ENCODE measurements at places on chromosomes 6 and 20.

DNA sequence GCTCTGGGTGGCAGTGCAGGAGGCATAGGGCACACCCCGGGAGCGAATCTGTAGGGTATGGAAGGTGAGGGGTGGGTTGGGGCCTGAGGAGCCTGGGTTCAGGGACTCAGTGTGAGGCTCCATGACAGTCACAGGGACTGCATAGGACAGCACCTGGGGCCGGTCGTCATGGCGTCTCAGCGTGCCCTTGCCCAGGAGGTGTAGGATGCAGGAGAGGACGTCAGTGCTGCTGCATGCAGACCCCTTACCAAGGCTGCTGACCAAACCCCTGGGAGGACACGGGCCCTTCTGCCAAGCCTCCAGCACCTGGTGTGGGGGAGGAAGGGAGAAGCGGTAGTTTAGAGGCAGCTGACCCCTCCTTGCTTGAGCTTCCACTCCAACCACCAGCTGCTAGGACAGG, 15.9 kb downstream of the CUL7 start:
- no peak for DNase-seq

- DNase-seq, result no peak
These were observed 20.5 kb downstream of the SLC35B3 start for GRCh38 chr6:8414844-8415243.

- no peak for DNase-seq
These were observed 1302.8 kb upstream of the EYS start for GRCh38 chr6:67009818-67010217.

DNA sequence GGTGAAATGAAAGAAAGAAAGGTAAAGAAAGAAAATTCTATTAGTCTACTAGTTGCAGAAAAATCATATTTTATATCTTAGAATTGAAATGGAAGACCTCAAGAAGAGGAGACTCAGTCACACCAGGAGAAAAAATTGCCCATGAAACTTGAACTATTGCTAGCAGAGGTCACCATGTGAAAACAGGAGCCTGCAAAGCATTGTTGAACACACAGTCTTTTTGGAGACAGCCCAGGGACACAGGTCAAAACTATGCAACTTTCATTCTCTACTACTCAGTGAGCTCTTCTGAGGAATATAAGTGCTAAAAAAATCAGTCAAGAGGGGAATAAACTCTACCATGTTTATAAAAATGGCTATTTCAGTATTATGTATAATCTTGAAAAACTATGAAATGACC, 89.8 kb upstream of the TENT5A start:
- DNase-seq, result no peak

DNA sequence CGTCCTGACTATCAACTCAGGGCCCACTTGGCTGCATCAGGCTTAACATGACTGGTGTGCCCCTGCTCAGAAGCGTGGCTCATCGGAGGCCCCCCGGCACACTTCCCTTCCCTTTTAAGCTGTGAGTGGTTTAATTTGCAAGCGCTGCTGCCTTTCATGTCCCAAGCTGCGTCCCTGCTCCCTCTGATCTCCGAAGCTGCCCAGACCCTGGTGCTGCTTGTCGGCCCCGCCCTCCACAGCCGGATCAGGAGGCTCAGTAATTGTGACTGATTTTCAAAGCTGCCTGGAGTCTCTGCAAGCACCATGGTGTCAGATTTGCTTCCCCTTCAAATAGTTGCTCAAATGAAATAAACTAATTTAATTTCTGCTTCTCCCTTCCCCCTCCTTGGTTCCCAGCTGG, 71.1 kb downstream of the CDH22 start:
- DNase-seq, result no peak

DNA sequence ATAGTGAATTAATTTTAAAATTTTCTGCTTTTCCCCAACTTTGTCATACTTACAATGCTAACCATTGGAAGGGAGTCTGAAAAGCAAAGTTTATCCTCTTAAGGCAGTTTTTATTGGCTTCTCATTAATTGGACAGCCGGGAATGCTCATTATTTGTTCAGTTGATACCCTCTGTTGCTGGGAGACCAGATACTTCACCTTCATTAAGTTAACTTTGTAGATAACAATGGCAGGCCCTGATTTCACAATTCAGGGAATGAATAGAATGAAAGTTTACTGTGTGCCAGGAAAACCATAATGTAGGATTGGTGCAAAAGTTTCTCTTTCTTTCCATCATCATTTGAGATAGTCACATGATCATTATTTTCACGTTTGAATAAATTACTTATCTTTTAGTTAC, 49.0 kb downstream of the COL19A1 start:
- no peak for DNase-seq

GRCh38 chr20:52410731-52411234, 219.2 kb upstream of the ZFP64 start:
- no peak for DNase-seq

DNA sequence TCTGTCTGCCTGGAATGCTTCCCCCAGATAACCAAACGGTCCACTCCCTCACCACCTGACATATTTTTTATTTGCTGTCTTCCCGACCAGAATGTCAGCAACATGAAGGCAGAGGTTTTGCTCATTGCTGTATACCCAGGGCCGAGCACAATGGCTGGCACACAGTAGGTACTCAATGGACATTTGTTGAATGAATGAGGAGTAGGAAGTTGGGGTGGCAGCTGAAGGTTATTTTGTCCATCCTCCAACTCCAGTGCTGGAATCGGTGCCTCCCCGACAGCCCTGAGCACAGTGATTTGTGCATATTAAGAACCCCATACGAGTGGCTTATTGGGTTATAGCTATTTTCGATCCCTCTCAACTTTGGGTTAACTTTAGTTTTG, 10.3 kb downstream of the DUSP15 start:
- no peak for DNase-seq

GRCh38 chr20:55103188-55103587, 627.8 kb downstream of the DOK5 start:
- no peak for DNase-seq

DNA sequence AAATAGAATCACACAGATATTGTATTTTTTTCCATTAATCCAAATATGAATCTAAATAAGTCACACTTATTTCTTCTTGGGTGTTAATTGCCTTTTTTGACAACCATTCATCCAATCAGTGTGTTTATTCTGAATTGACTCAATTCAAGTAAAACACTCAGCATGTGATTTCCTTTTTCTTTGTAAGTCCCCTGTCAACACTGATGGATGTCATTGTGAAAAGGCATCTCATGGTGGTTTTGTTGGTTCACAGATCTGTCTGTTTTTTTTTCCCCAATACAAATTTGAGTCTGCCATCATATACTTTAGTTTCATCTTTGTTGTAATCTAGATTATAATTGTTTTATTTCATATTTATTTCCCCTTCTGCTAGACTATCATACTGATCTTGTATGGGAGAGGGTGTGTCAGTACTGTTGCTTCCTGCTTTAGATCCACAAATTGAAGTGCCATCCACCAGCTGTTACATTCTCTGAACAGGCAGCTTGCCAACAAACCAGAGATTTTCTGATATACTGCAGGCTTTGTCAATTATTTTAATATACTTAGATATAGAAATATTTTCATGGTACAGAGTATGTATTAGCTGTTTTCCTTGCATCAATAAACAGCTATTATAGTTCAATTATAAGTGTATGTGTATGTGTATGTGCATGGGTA, 64.2 kb upstream of the FLRT3 start:
- DNase-seq, result no peak

DNA sequence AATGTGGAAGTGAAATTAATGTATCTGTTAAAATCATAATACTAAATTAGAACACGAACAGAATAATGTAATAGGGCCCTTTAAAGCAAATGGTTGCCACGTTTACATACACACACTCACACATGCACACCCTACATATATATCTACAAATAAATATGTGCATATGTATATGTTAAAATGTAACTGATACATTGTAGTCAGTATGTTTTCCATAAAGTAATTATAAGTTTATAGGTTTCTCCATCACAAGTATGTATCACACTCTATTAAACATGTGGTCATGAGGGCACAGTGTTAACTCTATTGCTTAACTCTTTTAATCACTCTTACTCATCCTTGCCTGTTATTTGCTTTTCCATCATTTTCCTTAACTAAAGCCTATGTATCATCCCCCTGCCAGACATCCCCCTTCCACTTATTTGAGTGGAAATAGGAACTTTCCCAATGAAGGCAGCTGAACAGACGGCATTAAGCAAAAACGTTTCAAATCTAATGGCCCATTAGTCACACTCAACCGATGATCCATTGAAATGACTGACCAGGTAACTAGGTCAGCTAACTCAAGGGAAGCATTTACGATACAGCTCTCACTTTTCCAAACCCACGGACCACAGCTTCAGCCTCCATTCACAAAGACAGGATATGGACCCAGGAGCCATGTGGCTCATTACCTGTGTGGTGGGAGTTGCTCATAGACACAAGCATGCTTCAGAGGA, 89.3 kb downstream of the HAO1 start:
- DNase-seq, result no peak

- DNase-seq, result peak; percentile 6
These were observed 11.7 kb downstream of the MMP24 start for GRCh38 chr20:35238170-35238569.

DNA sequence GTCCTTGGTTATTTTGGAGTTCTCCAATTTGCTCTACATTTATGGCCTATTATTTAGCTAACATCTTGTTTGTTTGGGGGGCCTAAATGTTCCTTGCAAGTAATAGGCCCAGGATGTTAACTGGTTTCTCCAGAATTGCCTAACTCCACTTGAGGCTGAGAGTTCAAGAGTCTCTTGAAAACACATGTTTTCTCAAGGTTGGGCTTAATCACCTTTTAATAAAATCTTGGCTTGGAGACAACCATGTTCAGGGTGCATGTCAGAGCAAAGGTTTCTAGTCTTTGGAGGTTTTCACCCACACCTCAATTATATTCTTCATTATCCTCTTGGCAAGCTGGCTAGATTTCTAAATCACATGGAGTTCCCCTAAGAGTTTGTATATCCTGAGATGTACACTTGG, 54.2 kb downstream of the KLHL31 start:
- no peak for DNase-seq

DNA sequence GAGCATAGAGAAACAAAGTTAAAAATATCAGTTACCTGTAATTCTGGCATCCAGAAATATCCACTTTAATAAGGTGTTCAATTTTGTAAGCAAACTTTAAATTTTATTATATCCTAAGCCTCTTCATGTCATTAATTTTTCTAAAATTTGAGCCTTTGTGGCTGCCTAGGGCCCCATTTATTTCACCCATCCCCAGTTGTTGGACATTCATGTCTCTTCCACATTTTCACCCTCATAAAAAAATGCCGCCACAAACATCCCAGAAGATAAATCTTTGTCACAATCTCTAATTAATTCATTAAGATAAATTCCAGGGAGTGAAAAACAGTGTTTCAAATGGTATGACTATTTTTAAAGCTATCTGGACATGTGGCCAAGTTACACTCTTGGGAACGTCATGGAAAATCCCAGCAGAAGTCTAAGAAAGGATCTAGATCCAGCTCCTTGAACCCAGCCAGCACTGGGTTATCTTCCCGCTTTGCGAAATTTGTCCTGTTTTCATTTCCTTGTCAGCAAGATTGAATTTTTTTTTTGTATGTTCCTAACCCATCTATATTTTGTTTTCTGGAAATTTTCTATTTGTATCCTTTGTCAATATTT, 97.2 kb downstream of the TMEM242 start:
- no peak for DNase-seq

DNA sequence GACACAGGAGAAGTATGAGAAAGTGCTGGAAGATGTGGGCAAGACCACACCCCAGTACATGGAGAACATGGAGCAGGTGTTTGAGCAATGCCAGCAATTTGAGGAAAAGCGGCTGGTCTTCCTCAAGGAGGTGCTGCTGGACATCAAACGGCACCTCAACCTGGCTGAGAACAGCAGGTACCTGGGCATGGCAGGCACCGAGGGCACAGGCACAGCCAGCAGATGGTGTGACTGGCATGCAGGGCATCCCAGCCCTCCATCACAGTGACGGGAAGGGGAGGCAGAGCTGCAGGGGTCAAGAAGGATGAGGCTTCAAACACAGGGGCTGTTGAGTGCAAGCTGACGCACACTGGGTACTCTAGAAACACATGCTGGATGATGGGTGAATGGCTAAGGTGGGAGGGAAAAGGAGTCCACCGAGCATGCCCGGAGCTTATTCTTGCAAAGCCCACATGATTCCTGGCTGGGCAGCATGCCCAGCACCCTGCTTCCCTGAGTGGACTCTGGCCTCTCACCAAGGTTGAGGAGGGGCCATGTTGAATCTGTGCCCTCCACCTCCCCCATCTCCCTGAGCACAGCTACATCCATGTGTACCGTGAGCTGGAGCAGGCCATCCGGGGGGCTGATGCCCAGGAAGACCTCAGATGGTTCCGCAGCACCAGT, 26.3 kb downstream of the SPDEF start:
- no peak for DNase-seq

DNA sequence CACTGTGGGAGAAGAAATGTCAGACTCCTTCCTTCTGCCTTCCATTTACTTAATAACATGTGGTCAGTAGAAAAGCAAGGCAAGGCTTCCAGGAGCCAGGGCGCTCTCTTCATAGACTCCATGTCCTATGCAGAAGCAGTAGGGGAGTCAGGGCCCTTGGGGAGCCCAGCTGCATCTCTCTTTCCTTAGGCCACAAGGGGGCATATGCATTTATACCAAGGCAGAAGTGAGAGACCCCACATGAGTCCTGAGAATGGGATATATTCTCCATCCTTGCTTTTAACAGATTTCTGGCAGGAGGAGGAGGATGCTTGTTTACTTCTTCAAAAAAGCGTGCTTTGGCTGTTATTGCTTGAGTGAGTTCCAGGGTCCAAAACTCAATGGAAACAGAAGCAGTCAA, 198.5 kb downstream of the HIVEP2 start:
- no peak for DNase-seq

DNA sequence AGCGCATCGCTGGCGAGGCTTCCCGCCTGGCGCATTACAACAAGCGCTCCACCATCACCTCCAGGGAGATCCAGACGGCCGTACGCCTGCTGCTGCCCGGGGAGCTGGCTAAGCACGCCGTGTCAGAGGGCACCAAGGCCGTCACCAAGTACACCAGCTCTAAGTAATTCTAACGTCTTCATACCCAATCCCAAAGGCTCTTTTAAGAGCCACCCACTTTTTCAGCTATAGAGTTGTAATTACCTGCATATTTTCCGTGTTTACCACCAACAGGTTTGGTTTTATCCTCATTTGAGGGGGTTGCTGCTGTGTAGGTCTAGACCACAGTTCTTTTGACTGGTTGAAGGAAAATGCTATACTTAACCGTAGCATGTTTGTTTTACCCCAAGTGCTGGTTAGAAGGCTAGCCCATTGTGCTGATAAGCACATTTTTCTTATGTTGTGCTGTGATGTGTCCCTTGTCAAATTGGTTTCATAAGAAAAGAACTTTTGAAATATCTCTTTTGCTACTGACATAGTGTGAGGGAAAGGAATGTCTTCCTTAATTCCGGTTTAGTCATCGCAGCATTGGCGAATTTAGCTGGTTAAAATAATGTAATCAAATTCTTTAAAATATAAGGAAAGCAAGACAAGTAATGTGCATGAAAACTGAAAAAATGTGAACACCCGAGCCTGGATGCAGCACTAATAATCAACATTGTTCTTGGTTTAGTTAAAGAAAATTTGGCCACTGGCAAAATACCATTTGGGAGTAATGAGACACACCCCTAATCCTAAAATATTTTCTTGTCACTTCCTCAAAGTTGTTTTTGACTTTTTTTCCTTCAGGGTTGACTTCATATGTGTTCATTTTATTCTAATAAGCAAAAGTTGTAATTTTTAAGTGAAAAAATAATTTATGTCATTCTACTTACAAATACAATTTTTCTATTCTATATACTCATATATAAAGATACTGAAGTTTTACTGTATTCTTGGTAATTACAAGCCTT, 112.8 kb downstream of the HFE start:
- DNase-seq, result peak; percentile 22

- DNase-seq, result no peak
These were observed 25.0 kb downstream of the GDAP1L1 start for GRCh38 chr20:44271915-44272663.
